MCF 10A (cell line): ENCODE measurements at places on chromosomes 6 and 20. TPM values are rescaled to one million over a fixed set of nuclear protein-coding genes. Genes with fewer than 3 reads are reported as not detected.
A peak's percentile ranks its signal among the peaks of the same experiment; 100 is the strongest.

The ZHX3 gene
- 23.8 and 34.1 TPM in 2 replicates for total RNA-seq

The EDN1 gene
- 1.2 and 2.7 TPM in 2 replicates for total RNA-seq

The MRAP2 gene
- total RNA-seq: 0.15 and 0.33 TPM in 2 replicates

The HLA-DQA2 gene
- total RNA-seq: not detected in 2 replicates

The VWA7 gene
- 2.0 and 3.1 TPM in 2 replicates for total RNA-seq

The PI16 gene
- not detected in 2 replicates for total RNA-seq

The LAMP5 gene
- total RNA-seq: not detected in 2 replicates

The GLP1R gene
- not detected in 2 replicates for total RNA-seq

The GPSM3 gene
- 0.71 and 0.84 TPM in 2 replicates for total RNA-seq

The HACE1 gene
- 5.5 and 8.3 TPM in 2 replicates for total RNA-seq

DNA sequence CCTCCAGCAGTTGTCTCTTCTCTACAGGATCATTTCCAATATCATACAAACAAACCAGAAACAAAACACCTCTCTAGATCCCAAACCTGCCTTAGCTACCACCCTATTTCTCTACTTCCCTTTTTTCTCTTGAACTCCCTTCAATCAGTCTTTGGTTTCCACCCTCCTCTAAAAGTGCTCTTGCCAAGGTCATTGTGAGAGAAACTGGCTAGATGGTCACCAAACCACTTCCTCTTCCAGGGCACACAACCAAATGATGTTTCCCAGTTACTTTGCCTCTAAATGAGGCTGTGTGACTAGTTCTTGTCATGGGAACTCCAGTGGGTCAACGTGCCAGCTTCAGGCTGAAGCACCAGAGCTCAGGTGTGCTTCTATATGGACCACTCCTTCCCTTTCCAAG is 85.8 kb upstream of the ARMC2 start:
- DNase-seq: no peak

- DNase-seq: peak; percentile 39
Measured at GRCh38 chr6:149075616-149076354, 241.7 kb upstream of the TAB2 start.

- peak; percentile 53 for DNase-seq
Measured at GRCh38 chr6:79600812-79601609, 30.1 kb upstream of the SH3BGRL2 start.

DNA sequence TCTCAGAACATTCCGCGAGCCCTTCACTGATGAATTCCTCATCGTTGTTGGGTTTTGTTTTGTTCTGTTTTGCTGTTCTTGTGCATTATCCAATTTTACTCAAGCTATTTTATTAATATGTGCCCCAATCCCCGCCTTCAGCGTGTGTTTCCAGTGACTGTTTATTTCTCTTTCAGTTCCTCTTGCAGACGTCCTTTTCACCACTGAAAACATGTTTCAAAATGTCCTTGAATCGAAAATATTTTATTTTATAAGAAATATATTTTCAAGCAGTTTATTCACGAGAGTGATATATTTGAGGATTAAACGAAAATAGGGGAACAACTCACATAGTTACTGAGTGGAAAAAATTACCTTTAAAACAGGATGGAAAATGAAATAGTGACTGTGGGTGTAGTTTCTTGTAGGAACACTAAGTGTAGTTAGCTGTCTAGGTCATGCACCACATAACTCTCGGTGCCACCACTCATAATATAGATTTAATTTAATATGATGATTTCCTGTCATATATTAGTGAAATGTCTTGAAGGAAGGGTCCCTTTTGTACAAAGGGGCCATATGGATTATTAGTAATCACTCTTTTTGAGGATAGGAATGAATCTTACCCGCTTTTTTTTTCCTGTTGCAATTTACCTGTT is 45.3 kb upstream of the HDDC2 start:
- no peak for DNase-seq

GRCh38 chr20:57053793-57054552 is 212.5 kb downstream of the BMP7 start:
- no peak for DNase-seq

DNA sequence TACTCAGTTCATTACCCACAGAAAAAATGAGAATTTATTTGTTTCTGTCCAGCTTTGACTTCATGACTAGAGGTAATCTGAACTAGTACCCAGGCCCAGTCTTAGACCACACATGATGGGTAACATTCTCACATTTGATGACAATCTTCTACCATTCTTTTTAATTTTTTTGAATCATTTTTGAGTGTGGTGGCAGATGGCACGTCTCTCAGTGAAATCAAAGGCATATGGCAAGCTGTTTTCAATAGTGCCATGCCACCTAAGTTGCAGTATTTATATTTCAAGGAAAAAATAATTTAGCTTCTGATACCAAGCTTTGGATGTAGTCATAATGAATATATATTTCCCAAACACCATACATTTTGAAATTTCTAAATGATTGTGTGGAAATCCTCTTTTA is 88.8 kb upstream of the HS3ST5 start:
- no peak for DNase-seq

DNA sequence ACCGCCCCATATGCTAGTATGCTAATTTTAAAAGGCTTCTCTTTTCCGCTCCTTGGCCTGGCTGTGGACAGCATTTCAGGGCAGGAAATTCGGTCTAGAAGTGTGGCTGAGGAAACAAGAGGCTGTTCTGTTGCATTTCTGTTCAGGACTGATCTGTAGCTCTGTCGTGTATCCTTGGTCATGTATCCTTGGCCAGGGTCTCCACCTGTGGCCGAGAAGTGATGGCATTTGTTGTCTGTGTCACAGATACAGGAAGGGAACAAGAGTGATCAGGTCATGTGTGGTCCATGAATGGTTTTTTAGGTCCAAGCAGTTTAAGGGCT is 300.5 kb upstream of the SUPT3H start:
- no peak for DNase-seq

GRCh38 chr20:41072190-41072863 is 43.7 kb downstream of the TOP1 start:
- peak; percentile 82 for DNase-seq

GRCh38 chr20:2387180-2387577 is 6.5 kb downstream of the TGM6 start:
- peak; percentile 56 for DNase-seq

DNA sequence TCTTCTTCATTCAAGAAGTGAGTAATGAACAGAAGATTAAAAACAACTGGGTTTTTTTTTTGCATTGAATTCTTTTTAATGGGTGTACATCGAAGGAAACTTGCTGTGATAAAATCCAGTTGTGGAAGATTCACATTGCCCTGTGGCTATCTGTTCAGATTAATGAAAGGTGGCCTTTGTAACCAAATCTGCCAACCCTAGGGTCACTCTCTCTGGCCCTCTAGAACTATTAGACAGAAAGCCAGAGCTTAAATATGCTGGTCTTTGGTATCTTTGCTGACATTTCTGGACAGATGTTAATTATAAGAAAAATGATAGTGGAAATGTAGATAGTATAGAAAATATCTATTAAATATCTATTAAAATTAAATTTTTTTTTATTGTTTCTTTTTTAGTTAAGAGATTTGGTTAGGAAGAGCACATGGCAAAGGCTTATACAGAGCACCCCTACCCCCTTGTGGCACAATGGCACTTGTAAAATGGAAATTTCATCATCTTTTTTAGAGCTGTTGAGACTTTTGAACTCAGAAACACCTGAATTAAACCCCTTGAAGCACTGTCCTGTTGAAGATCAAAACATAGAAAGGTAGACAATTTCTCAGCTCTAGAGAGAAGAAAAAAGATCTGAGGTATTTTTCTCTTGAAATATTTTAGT is 572.5 kb downstream of the PKHD1 start:
- DNase-seq: peak; percentile 29

- no peak for DNase-seq
Measured at GRCh38 chr20:44079291-44079690, 107.7 kb downstream of the JPH2 start.

GRCh38 chr20:21090721-21091120 is 15.4 kb downstream of the LINC00237 start:
- DNase-seq: no peak

DNA sequence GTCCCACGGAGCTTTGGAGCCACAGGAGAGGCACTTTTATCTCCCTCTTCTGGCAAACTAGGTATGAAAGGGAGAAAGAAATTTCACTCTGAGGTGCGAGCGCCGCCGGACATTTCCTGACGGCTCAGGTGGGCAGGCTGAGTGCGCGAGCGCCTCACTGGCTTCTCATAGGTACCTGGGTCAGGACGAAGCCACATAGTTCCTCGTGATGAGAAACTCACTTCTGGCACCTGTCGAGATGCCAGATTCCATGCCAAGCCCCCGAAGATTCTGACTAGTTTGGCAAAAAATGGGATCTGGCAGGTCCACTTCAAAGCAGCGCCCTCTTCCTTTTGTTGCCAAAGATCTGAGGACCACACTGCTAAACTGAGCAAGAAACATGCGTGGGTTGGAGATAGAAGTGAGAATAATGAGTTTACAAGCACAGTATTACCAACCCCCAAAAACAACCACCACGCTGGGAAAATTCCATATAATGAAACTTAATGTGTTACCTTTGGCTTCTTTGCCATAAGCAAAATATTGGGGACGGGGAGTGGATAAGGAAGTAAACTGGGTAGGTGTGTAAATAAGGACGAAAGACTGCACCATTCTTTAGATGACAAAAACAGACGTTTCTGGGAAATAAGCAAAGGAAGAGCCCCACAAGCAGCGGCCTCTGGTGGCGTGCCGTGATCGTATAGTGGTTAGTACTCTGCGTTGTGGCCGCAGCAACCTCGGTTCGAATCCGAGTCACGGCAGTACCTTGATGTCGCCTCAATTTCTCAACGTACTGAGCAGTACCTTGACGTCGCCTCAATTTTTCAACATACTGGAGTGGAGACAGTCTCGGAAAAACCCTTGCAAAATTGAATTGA is 89.8 kb upstream of the PRSS16 start:
- DNase-seq: peak; percentile 66

- DNase-seq: no peak
Measured at GRCh38 chr20:1689721-1690120, 32.1 kb upstream of the SIRPG start.

GRCh38 chr6:10409731-10410206 is 5.1 kb downstream of the TFAP2A start:
- DNase-seq: peak; percentile 42

DNA sequence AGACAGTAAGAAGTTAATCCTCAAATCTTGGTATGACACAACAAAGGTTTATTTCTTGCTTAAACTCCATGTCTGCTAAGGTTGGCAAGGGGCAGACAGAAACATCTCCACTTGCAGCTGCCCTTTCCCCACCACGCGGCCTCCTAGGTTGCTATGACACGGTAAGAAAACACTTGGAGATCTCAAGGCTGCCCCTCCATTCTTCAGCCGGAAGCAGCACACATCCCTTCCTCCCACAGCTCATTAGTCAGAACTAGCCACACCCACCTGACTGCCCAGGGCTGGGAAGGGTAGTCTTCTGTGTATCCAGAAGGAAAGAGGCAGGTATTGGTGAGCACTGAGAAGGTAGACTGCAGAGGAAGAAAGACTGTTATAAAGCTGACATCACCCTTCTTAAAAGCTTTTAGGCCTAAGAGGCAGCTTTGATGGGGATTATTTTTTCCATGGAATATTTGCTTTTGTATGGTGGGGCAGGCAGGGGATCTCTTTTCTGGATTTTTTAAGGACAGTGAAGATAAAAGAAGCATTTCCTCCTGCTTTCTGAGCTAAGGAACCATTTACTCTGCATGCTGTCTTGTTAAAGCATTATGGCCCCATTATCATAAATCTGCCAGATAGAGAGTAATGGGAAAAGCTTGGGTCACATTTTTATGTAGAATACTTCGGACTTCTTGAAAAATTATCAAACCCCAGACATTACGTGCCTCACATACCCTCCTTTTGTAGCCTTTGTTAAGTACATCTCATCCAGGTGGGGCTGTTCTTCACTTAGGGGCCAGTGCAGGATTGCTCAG is 41.6 kb downstream of the MRAP2 start:
- peak; percentile 34 for DNase-seq

DNA sequence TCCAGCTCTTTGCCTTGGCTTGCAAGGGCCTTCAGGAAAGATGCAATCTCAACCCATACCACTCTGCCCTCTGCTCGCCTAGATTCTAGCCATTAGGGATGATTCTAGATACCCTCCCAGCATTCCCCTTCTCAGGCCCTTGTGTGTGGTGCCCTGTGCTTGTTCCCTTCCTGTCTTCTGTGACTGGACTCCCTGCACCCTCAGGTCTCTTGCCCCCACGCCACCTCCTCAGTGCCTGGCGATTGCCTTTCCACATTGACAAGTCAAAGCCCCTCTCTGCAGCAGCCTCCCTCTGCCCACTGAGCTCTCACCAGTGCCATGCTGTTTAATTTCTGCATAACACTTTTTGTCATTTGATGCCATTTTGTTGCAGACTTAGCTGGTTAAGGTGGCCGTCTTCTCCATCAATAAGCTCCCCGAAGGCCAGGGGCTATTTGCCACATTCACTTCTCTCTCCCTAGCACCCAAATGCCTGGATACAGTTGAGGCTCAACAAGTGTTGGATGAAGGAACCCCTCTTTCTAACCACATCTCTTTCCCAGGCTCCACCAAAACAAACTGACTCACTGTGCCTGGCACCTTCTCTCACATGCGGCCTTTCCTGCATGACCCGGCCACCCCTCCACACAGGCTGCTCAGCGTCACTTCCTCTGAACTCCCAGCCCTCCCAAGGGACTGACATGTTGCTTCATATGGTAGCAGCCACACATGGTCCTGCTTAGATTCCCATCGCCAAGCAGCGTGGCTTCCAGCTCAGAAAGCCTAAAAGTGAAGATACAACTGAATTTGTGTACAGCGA is 4.6 kb upstream of the TXNDC5 start:
- DNase-seq: peak; percentile 72

DNA sequence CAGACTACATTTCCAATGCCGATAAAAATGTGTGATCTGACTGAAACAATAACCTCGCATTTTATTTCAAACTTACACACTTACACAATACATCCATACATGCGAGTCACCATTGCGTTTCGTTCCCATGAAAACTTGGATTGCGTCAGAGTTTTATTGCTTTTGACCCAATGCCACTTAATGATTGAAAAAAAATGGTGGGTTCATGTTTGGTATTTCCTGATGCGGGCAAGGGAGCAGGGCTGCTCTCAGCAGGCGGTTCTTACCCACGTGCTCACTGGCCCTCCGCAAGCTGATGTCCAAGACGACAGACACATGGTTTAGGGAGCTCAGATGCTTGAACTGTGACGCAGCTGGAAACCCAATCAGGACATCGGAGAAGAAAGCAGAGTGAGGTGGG is 281.0 kb upstream of the SULF2 start:
- peak; percentile 89 for DNase-seq

DNA sequence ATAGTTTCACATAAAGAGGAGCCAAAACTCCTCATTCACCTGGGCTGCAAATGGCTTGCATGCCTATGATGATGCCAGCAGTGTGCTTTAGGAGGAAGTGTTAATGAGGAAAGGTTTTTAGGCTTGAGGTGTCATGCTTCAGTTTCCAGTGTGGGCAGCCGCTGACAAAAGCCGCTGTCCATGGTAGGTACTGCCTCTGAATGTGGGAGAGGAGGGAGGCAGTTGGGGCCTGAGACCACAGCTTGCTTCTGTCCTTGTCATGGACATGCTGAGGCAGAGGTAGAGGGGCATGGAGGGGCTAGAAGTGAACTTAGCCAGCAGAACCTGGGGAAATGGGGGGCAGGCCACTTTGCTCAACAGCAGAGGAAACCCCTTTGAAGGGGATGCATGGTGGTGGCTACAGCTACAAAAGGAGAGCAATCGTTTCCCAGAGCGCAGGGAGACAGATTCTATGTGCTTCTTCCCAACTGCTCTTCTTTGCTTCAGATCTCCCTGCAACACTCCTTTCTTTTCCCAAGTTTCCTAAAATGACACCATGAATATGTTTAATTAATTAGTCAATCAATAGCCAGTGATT is 372.1 kb upstream of the CNR1 start:
- peak; percentile 40 for DNase-seq

- no peak for DNase-seq
Measured at GRCh38 chr6:157610451-157610999, 212.5 kb upstream of the SNX9 start.
